ENCODE measurements at places on chromosomes 7 and 10.

DNA sequence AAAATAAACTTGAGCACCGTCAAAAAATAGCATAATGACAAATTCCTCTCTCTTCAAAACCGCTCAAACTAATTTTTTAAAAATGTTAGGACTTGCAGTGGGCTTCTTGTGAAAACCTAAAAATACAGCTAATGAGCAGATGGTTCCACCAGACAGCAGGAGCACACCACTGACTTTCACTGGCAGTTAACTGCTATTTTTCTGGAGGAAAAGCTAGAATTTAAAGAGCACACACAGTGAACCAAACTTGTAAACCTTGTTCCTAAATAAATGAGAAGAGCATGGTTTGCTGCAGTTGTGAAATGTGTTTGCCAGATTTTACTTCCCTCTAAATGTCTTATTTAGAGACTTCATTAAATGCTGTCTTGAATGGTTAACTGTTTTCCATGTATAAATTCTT is 143.9 kb downstream of the RAPGEF5 start:
- DNase-seq, result no peak

DNA sequence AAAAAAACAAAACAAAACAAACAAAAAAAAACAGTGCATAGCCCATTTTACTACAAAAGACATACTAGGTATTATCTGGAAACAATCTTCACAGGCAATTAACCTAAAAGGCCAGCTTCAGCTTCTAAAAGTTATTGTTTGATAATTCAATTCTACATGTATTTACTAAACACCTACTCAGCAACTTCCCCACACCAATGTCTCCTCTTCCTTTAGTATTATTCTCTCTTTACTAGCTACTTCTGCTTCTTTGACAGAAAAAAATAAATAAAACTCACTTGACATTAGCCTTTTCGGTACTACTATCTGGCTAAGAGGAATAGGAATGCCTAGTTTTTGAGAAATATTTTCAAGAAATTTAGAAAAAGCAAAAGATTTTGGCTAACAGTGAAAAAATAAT is 2.8 kb downstream of the TM9SF3 start:
- no peak for DNase-seq

DNA sequence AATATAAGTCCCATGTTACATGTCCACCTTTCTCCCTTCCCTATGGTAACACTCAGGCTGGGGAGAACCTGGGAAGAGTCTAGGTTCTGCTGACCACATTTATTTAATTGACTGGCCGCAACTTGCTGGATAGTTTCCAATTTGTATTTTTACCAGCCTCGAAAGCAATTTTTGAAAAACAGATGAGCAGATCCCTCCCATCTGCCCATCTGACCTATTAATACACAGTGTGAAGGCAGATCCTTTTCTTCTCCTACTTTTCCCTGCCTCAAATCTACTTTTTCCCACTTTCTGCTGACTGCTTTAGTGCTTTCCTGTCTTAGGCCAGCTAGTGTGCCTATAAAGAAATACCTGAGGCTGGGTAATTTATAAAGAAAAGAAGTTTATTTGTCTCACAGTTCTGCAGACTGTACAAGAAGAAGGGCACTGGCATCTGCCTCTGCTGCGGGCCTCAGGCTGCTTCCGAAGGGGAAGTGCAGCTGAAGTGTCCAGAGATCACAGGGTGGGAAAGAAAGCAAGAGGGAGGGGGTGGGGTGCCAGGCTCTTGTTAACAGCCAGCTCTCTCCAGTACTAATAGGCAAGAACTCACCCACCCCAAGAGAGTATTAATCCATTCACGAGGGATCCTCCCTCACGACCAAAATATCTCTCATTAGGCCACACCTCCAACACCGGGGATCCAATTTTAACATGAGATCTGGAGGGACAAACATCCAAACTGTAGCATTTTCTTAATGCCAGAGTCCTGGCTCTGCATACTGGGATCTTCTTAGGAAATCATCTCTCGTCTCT is 336.0 kb upstream of the IGFBP3 start:
- no peak for DNase-seq

GRCh38 chr7:12625836-12626235 is 55.3 kb downstream of the SCIN start:
- DNase-seq, result no peak

DNA sequence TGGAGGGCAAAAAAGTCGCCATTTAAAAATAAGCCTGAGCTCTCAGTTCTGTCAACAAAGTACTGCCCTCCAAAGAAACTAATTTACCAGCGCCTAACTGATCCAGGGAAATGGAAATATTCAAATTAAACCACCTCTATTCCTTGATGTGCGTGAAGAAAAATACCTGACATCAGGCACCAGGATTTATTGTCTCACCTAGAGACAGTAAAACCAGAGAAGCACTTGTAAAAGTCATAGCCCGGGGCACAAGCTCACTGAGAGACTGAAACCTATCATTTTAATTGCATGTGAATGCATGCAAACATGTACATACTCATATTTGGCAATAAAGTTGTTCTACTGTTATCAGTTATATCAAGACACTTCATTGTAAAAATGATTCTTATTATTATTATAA is 147.3 kb upstream of the VSTM2A start:
- no peak for DNase-seq

DNA sequence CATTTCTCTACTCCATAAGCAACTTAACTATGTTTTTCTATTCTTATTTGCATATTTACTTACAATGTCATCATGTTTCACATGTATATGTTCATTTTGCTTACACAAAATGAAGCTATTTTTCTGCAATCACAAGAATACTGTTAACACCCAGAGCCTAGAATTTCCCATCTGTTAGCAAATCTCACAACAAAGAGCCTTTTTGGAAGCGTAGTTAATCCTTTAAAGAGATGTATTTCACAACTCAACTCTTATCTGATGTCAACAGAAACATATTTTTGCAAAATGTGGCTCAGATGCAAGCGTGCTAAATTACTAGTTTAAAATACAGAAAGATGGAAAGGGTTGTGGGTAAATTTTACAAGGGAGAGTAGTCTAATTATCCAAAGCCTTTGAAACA is 110.6 kb upstream of the COL1A2 start:
- no peak for DNase-seq

DNA sequence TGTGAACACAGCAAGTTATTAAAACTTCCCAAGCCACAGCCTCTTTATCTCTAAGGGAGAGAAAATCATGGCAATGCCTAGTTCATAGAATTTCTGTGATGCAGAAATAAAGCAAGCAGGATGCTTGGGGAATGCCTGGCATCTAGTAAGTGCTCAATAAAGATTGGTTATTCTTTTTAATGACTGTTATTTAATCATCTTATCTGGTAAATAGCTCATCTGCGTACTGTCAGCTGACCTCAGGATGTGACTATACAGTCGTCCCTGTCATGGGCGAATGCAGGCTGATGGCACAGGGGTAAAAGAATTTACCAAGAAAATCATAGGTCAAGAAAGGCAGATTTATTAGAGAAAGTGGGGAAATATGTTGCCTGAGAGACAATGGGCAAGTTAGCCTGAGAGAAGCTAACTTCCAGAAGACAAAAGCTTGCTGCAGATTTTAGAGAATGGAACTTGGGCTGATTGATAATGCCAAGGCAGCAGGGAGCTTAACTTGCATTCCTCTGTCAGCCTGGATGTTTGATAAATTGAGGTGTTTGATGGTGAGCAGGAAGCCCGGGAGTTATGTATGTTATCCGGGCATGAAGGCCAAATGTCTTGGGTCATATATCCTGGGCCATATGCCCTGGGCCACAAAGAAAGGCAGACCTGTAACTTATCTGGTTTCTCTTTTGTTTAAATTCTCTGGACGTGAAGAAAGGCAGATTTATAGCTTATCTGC is 126.0 kb downstream of the KCNMA1 start:
- no peak for DNase-seq

Measured in stimulated activated CD4-positive, alpha-beta T cell treated with anti-CD3 and anti-CD28 coated beads, TNF-alpha, amount 100 ng/mL, for 1 hour (primary cell).